ENCODE measurements at places on chromosomes 7 and 10.

DNA sequence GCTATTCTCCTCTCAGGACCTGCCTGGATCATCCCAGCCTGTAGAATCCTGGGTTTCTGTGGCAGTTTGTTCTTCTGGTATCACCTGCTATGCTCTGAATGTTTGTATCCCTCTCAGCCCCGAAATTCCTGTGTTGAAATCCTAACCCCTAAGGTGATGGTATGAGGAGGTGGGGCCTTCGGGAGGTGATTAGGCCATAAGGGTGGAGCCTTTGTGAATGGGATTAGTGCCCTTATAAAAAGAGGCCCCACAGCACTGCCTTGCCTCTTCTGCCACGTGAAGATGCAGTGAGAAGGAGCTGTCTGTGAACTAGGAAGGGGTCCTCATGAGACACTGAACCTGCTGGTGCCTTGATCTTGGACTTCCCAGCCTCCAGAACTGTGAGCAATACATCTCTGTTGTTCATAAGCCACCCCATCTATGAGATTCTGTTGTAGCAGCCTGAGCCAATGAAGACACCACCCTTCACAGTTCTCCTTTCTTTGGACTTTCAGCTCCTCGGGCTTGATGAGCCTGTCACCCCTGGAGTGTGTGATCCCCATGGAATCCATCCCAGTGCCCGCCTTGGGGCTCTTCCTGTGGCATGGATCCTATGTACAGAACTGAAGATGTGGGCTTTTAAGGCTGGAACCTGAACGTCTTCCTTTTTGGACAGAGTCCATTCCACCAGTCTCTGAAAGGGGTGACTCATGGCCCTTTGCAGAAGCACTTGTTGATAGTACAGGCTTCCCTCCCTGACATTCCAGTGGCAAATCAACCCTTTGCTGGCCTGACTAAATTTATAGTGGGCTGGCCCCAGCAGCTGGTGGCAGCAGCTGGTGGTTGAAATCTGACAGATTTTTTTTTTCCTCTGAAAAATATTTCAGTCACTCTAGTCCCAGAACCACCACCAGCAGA, 138.0 kb downstream of the TACC2 start:
- DNase-seq: no peak

DNA sequence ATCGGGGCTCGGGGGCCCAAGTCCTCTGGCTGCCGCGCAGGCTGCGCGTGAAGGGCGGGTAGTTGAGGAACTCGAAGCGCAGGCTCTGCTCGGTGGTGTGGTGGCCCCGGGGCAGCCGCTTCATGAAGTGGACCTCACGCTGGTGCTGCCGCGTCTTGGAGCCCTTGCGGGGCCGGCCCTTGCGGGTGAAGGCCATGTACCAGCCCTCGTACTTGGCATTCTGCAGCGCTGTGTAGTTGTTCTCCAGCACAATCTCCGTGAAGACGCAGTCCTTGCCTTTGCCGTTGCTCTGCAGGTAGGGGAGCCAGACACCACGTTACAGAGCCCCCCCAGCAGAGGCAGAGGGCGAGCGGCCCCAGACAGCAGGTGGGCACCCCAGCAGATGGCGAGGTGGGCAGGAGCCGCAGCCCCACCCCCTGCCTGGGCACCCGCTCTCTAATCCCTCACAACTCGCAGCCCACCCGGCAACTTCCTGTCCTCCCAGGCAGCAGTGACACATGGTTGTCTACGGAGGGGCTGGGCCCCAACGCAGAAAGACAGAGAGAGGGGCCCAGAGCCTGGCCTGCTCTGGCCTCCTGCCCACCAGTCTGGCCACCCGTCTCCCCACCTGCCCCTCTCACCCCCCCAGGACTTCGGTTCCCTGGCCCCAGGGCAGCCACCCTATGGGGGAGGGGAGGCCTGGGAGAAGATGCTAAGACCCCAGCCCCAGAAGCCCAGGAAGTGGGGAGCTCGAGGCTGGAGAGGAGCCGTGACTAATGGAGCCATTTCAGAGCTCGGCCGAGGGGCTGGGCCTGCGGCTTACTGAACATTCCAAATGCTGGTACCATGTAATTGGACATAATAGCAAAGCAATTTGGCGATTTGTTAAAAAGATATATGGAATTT, 5.3 kb downstream of the FGF8 start:
- no peak for DNase-seq

DNA sequence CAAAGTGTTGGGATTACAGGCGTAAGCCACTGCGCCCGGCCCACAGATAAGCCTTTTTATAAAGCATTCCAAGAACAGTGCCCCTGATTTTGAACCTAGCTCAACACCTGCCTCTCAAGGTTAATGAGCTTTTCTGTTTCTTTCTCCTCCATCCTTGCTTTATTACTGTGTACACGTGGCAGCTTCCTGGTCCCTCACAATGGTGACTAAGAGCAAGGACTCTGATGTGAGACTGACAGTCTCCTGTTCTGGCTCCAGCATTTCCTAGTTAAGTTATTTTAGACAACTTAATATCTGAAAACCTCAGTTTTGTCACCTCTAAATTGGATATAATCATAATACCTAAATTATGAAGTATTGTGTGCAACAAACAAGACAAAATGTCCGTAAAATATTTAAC, 9.9 kb downstream of the HABP2 start:
- no peak for DNase-seq

DNA sequence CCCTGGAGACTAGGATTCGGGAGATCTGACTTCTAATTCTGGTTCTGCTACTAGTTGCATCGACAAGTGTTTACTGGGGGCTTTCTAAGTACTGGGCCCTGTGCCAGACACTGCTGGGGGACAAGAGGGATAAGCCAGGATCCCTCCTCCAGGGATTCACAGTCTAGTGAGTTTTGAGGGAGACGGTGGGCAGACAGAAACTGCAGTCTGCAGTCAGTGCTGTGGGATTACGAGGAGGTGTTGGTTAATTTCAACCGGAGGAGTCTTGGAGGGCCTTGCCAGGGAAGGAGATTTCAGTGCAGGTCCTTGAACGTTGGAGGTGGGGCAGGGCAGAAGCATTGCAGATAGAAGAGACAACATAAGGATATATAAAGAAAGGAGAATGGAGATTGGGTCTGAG, 3.5 kb upstream of the KCNH2 start:
- no peak for DNase-seq

DNA sequence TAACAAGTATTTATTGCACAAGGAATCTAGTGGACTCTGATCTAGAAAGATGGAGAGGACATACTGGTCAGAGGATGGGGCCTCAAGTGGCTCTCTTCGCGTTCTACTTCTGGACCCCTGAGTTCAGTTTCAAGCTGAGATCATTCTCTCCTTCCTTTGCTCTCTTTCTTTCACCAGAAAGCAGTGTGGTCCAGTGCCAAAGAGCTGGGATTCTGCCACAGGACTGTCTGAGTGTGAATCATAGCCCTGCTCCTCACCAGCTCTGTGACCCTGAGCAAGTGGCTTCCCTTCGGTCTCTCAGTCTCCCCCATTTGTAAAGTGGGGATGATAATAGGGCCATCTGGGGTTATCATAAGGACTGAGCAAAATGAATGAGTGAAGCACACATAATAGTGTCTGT, 715.2 kb downstream of the SUGCT start:
- no peak for DNase-seq

GRCh38 chr7:129225206-129225930, 538 bp downstream of the AHCYL2 start:
- peak; percentile 83 for DNase-seq

- no peak for DNase-seq
Measured at GRCh38 chr7:105295596-105296352, 92.9 kb downstream of the SRPK2 start.

DNA sequence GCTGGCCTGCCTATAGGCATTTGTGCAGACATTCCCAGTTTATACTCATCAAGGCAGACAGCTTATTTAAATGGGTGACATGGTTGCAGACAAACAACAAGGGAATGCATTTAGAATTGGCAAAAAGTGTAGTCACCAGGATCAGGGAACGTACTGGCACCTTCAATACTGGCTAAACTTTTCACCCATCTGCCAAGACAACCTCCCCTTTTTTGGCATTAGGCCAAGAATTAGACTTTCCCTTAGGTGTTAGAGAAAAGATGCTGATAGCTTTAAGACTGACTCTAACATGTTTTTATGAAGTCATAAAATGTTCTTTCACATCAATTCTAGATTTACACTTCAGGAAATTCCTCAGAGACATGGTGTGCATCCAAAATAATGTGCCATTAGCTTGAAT, 365.9 kb downstream of the PHTF2 start:
- no peak for DNase-seq

DNA sequence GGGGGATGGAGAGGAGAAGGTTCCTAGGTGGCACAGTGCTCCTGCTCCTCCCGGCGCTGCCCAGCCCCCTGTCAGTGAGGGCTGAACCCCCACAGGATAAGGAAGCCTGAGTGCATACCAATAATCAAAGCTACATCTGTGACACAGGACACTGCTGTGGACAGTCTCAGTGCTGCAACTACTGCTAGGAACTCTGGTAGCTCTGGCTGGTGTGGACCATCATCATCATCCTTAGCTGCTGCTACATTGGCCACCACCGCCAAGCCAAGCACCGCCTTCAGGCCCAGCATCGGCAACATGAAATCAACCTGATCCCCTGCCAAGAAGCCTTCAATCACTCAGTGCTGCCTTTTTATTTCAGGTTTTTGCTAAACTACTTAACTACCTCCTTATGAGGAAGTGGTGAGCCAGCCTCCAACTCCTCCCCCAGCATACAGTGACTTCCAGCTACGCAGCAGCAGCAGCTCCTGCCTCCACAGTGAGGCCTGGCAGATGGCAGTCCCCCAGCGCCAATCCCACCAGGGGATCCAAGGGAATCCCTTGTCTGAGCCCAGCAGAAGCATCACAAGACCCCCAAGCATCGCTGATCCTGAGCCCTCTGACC, 32.1 kb upstream of the SLC26A4 start:
- DNase-seq: no peak

DNA sequence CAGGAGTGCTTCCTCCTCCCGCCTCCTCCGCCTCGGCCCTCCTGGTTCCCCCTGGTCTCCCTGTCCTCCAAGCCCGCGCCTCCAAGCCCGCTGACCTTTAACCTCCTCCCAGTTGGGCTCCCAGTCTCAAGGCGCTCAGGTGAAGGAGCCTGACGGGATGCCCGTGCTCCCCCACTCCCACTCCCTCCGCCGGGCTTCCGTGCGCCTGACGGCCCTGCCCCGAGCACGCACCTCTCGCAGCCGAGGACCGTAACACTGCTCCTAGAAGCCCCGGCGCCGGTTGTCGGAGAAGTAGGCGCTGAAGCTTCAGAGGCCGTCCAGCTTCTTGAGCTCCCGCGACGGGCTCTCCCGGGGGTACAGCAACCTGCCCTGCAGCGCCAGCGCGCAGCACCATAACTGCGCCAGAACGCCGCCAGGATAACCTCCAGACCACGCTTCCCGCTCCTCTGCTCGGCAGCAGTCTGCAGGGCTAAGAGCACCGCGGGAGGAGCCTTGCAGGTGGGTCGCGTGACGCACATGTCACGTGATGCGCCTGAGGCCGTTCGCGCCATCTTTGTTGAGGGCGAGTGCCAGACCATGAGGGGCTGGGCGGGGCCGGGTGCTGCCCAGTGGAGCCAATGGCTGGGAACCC, 71.0 kb upstream of the ZNF479 start:
- DNase-seq: no peak

DNA sequence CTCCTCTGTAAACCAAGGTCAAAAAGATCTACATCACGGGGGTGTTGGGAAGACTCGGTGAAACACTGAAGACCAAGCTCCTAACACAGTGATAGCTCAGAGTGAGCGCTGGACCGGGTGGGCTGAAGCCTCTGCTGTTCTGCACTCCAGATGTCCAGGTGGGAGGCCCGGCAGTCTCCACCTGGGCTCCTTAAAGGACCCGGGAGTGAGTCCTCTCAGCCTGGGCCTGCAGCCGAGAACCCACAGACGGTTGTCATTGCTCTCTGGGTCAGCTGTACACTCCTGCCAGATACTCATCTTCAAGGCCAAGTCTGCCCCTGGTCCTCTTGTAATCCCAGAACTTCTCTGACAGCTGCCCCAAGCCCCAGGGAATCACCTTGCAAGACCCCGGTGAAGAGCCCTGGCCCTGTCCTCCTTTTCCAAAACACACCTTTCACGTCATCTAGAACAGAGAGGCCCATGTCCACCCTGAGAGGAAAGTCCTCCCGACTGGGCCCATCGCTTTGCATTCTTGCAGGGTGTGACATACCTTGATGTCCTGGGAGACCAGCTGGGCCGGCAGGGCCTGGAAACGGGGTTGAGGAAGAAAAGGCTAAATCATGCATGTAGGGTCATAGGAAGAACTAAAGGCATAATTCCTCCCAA, 43.7 kb downstream of the COL17A1 start:
- no peak for DNase-seq

DNA sequence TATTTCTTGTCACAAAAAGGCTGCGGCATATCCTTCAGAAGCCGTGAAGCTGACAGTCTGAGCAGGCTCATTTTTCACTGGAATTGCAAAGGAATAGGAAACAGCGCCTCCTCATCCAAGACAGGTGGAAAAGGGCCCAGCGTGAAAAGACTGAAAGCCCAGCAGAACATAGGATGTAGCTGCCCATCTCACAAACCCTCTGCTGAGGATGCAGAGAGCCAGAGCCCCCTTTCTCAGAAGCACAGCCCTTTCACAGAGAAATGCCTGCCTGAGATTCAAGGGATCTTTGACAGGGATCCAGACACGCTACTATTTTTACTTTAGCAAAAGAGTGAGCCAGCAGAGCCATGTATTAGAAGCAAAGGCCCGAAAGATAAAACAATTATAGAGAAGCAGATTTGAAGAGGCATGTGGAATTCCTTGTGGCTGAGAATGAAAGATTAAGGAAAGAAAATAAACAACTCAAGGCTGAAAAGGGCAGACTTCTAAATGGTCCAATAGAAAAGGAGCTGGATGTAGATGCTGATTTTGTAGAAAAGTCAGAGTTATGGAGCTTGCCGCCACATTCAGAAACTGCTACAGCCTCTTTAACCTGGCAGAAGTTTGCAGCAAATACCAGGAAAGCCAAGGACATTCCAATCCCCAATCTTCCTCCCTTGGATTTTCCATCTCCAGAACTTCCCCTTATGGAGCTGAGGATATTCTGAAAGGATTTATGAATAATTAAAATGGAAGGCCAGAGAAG, 36.9 kb downstream of the GDI2 start:
- no peak for DNase-seq

GRCh38 chr10:51846856-51847506, 147.6 kb upstream of the CSTF2T start:
- no peak for DNase-seq

- DNase-seq: no peak
Measured at GRCh38 chr7:90660819-90661218, 64.7 kb downstream of the CDK14 start.

GRCh38 chr7:91080351-91080750, 183.9 kb upstream of the FZD1 start:
- no peak for DNase-seq

GRCh38 chr7:155665957-155666287, 21.5 kb downstream of the RBM33 start:
- no peak for DNase-seq

DNA sequence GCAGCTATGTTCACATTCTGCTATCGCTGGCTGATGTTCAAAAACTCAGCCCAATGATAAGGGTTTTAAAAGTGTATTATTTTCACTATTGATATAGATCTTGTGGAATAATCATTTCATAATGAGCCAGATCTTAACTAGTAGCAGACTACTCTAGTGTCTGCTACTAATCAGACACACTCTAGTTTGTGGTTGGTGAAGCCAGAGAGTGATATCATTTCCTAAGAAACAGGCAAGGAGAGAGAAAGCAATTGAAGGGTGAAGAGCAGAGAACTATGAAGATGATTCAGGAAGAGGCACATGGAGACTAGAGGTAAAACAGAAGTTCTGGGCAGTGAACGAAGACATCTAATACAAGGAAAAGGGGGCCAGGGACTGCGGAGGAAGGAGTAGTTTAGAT, 58.2 kb upstream of the BET1 start:
- DNase-seq: no peak

GRCh38 chr10:13180788-13181187, 19.4 kb downstream of the MCM10 start:
- no peak for DNase-seq
